Brain microvascular endothelial cell (primary cell): ENCODE measurements at places on chromosomes 3 and 15.

DNA sequence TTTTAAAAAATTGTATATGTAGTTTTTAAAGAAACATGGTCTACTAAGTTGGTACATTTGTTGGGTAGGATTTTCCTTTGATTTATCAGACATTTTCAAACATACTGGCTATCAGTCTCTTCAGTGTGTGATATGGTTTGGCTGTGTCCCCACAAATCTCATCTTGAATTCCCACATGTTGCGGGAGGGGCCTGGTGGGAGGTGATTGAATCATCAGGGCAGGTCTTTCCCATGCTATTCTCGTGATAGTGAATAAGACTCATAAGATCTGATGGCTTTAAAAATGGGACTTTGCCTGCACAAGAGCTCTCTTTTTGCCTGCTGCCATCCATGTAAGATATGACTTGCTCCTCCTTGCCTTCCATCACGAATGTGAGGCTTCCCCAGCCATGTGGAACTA is 121.9 kb downstream of the ABI3BP start:
- no peak for DNase-seq

DNA sequence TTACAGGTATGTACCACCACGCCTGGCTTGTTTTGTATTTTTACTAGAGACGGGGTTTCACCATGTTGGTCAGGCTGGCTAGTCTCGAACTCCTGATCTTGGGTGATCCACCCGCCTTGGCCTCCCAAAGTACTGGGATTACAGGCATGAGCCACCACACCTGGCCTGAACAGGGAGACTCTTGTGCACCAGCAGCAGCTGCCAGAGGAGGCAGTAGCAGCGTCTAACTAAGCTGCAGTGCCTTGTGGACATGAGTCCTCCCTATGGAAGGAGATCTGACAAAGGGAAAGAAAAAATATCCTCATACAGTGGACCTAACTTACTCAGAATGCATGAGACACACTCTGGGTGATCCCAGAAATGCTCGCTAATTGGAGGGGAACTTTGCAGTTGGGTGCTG is 36.8 kb upstream of the NEO1 start:
- no peak for DNase-seq

DNA sequence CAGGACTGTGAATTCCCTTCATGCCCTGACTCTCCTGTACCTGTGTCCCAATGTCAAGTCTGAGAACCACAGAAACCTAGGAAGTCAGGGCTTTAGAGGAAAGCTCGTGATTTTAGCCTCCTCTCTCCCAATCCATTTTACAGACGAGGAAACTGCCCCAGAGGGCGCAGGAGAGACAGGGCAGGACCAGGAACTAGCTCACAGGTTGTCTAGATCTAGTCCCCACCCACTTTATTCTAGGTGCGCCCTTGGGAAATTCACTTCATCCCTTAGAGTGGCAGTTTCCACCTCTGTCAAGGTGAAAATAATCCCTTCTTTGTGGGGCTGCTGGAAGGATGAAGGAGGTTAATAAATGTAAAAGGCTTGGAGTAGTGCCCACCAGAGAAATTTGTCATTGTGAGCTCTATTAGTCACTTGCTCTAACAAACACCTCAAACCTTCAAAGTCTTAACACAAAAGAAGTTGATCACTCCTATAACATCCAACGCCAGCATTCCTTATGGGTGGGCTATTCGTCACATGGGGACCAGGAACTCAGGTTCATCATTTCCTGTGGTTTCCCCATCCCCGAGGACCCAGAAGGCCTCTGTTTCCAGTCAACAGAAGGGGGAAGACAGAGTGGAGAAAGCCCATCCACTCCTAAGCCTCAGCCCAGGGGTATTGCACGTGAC is 282.3 kb downstream of the XXYLT1 start:
- DNase-seq = no peak

GRCh38 chr15:63601026-63601703 is 4.0 kb downstream of the FBXL22 start:
- DNase-seq = peak; percentile 22

DNA sequence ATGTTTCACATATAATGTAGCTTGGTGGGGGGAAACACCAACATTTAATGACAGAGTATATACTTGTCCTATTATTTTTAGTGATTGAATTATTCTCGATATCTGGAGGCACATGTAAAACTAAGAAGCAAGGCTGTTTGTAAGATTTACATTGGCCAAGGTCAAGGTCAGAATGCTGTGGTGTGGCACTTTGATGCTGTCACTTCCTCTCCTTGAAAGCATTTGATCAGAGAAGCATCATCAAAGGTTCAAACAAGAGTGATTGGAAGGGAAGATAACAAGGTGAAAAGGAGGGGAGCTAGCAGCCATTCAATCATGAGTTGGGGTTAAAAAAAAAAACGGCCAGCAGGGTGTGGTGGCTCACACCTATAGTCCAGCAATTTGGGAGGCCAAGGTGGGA is 26.4 kb downstream of the RTF1 start:
- DNase-seq = no peak

DNA sequence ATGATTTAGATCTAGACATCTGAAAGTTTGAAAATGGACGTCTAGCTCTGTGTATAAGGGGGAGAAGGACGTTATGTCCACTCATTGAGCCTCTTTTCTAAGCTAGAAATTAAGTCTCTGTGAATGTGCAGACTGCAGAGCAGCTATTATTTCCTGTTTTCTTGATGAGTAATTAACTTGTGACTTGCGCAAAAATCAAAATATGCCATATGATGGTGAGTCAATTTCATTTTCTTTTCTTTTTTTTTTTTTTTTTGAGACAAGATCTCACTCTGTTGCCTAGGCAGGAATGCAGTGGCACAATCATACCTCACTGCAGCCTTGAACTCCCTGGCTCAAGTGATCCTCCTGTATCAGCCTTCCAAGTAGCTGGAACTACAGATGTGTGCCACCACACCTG is 14.1 kb downstream of the LACTB start:
- DNase-seq = peak; percentile 65

DNA sequence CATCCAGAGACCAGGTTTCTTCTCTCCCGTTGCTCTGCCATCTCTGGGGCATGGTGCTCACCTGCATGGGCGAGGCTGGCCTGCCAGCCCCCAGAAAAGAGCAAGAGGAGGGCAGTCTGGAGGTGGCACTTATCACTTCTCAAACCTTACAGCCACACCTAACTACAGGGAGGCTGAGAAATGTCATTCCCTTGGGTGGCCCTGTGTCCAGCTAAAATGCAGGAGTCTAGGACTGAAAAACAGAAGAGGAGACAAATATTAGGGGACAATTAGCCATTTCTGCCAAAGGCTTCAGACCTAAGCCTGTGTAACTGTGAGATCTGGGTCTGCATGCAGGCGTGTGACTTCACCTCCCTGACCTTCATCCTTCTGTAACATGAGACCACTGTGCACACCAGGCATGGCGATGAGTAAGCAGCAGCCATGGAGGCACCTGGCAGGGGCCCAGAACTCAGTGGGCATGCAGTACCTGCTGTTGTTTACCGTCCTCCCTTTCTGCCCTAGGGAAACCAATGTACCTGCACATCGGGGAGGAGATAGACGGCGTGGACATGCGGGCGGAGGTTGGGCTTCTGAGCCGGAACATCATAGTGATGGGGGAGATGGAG is 83.4 kb downstream of the MESD start:
- no peak for DNase-seq

DNA sequence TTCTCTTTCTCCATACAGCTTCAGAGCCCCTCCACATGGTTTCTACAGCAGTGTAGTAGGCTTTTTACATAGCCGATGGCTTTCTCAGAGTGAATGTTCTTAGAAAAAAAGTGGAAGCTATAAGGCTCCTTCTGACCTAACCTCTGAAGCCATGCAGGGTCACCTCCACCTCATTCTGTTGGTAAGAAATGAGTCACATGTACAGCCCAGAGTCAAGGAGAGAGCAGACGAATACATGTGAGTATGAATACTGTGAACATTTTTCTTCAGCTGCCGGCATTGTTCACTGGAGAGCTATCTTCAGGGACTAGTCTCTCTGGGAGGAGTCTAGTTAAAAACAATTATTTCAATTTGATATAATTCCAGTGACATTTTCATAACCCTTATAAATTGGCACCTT is 68.2 kb upstream of the THRB start:
- no peak for DNase-seq

- DNase-seq = no peak
These were observed 152.0 kb downstream of the VGLL3 start for GRCh38 chr3:86838927-86839326.

DNA sequence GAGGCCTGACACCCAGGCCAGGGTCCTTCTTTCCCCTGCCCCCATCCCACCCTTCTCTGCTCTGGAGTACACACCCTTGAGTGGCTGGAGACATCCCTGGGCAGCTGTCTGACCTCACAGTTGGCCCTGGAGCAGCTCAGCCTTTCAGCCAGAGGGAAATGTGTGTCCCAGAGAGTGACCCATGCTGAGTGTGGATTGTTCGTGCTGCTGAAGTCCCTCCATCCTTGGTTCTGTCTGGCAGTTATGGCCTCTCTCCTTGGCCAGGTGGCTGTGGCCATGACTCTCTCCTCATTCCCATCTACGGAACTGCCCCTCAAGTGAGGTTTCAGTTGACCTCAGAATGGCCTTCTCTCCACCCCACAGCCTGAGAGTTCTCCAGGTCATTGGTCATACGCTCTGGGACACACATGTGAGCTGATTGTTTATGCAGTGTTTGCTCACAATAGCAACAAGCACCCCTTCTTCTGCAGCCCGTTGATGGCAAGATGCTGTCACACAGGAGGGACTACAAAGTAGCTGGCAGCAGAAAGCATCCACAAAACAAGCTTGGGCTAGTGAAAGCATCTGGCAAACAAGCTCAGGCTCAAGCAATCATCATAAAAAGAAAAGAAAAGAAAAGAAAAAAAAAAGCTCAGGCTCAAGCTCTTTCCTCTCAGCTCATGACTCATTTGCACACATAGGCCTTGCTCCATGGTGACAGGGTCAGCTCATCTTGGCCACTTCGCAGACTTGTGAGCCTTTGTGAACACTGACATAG is 55.3 kb upstream of the ITGA11 start:
- DNase-seq = peak; percentile 60

DNA sequence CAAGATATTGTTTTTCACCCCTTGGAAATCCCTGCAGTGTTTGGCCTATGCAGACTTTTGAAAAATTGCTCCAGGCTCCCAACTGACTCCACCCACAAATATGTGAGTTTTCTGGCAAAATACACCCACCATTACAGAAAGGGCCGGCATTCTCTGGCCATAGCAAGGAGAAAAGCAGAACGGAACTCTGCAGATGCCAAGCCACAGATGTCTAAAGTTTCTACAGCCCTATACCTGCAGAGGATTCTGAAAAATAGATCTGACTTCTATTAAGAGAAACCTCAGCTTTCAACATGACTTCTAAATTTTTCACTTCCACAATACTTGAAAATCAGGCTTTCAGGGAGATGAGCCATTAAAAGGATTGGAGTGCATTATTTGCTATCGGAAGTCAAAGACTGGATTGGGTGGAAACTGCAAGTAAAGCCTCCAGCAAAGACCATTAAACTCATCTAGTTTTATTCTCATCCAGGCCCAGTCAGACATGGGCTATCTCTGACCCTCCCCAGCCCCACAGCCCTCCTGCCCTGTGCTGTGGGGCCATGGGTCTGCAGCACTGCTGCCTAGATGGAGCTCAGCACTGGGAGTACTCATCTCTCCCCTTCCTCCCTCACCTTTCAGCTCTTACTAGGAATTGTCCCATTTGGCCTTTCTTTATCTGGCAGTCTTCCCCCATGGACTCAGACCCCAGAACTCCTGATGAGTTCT is 243.1 kb upstream of the GOLGA6L4 start:
- DNase-seq = no peak

DNA sequence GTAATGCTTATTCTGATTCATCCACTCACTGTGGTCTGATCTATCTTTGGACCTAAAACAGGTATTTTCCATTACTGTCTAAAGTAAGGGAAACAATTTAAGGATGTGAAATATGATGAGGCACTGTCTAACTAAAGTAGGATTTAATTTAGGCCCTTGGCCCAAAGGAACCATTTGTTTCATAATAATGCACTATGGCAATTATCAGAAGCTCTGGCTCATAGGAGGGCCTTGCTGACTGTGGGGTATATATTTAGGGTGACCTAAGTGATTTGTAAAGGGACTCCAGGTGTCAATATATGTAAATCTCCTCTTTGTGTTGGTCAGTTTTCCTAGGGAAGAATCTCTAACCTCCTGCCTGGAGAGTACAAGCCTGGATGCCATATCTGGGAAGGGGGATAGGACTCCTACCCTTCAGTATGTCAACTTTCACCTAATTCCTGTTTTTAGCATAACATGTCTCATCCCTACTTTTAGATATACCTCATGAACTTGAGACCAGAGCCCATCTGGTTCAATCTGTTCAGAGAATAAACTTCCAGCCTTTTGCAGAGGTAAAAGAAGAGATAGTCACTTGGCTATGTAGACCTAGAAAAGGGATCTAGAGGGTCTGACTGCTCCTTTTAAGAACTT is 20.1 kb downstream of the DET1 start:
- DNase-seq = no peak

- DNase-seq = no peak
These were observed 19.5 kb upstream of the MUC20 start for GRCh38 chr3:195701042-195701915.

GRCh38 chr3:164040991-164041390 is 1037.3 kb downstream of the SI start:
- DNase-seq = peak; percentile 22

GRCh38 chr3:143707848-143708247 is 140.4 kb downstream of the SLC9A9 start:
- peak; percentile 7 for DNase-seq

GRCh38 chr3:139695007-139695406 is 17.2 kb upstream of the NMNAT3 start:
- DNase-seq = no peak

GRCh38 chr15:95292785-95293450 is 1037.6 kb upstream of the NR2F2 start:
- DNase-seq = no peak
